ENCODE measurements at places on chromosomes 12 and 14.

- no peak for DNase-seq
Observed at GRCh38 chr12:78898416-78898815, 33.8 kb downstream of the SYT1 start.

GRCh38 chr14:97377550-97377949 is 580.4 kb downstream of the VRK1 start:
- no peak for DNase-seq

GRCh38 chr12:46523863-46524770 is 151.5 kb upstream of the SLC38A2 start:
- DNase-seq: no peak

- DNase-seq: no peak
Observed at GRCh38 chr12:118103601-118104382, at the start of gene VSIG10. Gene VSIG10, minus strand, starts transcription at chr12:118104011. Its CDS starts 340 bp downstream, at chr12:118103671.

DNA sequence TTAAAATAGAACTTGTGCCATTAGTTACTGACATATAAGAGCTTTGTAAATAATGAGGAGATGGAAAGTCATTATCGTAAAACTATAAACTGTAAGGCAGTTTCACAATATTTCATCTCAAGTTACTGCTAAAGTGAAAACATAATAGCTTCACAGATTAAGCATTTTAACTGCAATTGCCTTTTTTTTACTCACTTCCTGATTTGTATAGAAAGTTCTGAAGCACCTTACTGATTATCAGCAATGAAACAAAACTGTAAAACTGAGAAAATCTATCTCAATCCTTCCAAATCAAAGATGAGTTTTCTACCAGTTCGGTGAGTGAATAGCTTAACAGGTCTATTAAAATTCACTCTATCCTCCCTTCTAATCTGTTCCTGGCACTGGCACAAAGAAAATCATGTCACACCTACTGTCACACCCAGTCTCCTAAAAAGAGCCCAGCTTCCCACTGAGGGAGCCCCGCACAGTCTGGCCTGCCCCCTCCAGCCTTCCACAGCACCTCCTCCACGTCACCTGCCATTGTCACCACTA is 161.4 kb upstream of the ABCD2 start:
- no peak for DNase-seq

- no peak for DNase-seq
Observed at GRCh38 chr12:65280306-65280705, 1.8 kb downstream of the MSRB3 start.

GRCh38 chr14:57848353-57848752 is 17.5 kb downstream of the SLC35F4 start:
- DNase-seq: no peak

Measured in immature natural killer cell (primary cell).